ENCODE measurements at places on chromosomes 13 and 19.

DNA sequence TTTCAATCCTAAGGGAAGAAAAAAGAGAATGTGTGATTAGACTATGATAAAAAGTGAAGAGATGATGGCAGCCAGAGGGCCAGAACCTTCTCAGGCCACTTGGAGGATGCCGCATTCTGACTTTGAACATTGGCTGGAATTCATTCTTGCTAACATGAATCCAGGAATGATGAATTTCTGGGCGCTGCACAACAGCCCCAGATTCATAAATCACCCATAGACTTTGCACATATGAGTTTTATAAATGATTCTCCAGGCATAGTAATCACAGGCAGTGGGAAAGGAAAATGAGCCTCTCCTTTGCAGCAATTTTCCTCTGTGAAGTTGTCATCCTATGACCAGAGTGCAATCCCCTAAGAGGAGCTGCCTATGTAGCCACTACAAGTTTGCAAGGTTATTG is 555.4 kb downstream of the KCTD12 start:
- no peak for DNase-seq

GRCh38 chr19:38707512-38708114 is 36.7 kb downstream of the CAPN12 start:
- no peak for DNase-seq

DNA sequence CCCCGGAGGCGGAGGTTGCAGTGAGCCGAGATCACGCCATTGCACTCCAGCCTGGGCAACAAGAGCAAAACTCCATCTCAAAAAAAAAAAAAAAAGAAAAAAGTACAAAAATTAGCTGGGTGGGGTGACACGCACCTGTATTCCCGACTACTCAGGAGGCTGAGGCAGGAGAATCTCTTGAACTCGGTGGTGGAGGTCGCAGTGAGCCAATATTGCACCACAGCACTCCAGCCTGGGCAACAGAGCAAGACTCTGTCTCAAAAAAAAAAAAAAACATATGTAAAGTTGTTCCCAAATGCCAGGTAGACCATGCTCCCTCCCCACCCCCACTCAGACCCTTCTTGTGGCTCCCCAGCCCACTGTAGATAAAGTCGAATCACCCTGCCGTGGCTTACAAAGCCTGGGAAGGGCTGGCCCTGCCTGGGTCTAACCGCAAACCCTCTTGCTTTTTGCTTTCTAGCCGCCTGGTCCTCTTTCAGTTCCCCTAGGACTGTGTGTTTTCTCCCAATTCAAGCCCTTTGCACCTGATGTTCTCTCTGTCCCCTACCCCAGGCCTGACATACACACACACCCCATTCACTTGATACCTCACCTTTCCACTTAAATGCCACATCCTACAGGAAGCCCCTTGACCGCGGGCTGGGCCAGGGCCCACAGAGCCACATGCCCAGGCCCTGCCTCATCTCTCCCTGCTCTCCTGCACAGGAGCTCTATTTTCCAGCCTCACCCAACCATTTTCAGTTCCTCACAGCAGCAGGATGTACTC is 34.4 kb downstream of the MAP4K1 start:
- no peak for DNase-seq

- no peak for DNase-seq
Measured at GRCh38 chr13:81408647-81409046, 1067.7 kb upstream of the SPRY2 start.

DNA sequence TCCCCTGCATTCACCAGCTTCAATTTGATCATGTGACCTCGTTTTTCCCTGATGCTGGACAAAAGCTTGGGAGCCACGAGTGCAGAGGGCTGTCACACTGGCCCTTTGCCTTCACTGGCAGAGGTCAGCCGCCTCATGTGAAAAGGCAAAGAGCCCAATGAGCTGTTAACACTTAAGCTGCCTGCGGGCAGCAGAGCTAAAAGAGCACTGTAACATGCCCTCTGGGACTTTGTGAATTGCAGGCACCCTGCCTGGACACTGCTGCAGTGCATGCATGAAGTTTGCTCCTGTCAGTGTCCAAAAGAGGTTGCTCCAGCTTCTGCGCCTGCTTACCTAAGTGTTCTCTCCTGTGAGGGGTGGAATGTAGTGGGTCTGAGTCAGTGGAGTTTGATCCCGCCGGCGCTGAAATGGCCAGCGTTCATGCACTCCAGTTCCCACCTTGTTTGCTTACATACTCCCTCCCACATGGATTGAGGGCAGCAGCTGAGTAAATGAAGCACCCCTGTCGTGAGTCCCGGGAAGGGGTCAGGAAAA is 193.7 kb downstream of the RFC3 start:
- no peak for DNase-seq

GRCh38 chr19:55014714-55015113 is 23.4 kb downstream of the GP6 start:
- no peak for DNase-seq

DNA sequence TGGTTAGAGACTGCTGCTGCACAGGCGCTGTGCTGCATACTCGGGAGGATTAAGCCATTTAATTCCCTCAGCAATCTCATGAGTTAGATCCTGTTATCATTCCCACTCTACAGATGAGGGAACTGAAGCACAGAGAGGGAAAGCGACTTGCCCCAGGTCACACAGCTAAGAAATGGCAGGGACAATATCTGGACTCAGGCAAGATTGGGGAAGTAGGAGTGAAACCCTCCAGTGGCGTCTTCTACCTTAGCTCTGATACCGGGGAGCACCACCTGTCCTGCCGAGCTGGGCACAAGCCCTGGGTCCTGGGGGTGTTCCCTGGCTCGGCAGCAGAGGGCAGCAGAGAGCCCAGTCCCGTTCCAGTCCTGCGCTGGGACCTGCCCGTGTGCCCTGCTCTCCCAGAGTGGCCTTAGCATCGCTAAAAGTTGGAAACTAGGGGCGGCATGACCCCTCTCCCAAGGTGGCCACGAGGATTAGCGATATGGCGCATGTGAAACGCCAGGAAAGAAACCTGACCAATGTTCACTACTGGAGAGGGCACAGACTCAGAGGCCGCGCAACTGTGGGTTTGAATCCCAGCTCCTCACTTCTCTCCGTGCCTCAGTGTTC is 20.5 kb downstream of the CYTH2 start:
- no peak for DNase-seq

GRCh38 chr13:103883164-103883563 is 816.9 kb upstream of the SLC10A2 start:
- DNase-seq = peak; percentile 89

- DNase-seq = no peak
Measured at GRCh38 chr13:41061914-41062837, 867 bp downstream of the WBP4 start.

- DNase-seq = no peak
Measured at GRCh38 chr13:43579321-43579720, 207.5 kb downstream of the ENOX1 start.

GRCh38 chr13:39577203-39577602 is 25.8 kb downstream of the LHFPL6 start:
- DNase-seq = no peak

DNA sequence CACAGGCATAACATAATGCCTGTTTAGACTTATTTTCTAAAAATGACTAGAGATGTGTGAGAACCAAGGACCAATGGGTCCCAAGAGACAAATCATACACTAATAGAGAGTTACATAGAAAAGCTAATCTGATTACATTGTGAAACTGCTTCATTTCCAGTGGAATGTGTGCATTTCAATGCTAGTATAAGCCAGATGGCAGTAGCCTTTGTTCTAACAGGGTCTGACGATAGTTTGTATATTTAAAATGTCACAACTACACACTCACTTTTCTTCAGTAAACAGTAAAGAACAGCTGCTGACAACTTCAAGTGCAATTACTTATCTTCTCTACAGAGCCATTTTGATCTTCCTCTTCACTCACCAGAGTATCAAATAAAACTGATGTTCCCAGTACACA is 4.3 kb upstream of the SLITRK5 start:
- no peak for DNase-seq

- DNase-seq = no peak
Measured at GRCh38 chr13:80577285-80577684, 236.4 kb upstream of the SPRY2 start.

DNA sequence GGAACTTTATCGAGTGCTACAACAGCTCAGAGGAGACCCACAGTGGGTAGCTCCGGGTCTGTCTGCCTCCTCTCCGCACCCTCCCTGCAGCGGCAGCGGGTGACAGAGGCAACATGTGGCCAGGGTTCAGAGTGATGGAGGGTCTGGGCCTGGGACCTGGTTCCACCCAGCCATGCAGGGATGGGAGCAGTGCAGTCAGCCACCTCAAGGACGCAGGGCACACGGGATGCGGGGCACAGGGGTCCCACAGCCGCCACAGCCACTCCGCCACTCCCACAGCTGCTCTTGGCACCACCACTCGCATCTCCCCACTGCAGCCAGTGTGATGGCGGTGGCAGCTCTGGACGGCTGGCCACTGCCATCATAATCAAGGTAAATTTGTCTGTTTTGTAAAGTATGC is 892.9 kb downstream of the OLFM4 start:
- DNase-seq = no peak

DNA sequence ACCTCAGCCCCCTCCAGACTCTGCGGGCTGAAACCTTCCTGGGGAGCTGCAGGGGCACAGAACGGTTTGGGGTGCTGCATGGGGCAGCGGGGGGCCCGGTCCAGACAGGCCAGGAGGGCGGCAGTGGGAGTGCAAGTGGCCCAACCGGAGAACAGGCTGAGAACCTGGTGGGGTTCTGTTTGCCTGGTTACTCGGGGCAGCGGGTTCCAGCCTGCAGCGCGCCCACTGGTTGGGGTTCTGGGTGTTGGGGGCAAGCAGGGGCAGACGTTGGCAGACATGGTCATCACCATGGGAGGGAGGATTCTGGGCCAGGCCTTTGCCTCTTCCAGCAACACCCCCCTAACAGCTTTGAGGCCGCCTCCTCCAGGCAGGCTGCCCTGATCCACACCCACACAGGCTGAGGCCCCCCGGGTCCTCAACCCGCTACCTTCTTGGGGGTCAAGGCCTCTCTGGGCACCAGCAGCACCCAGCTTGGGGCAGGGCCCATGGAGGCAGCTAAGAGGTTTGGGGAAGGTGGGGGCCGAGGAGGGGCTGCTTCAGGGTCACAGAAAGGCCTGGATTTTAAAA is at the start of gene PRR22:
PRR22 (minus strand) TSS at position 166 of the 567 bp plus-strand sequence; CDS start at position 80, 86 bp downstream.
- no peak for DNase-seq

GRCh38 chr13:46596466-46596865 is 43.5 kb downstream of the LRCH1 start:
- no peak for DNase-seq

DNA sequence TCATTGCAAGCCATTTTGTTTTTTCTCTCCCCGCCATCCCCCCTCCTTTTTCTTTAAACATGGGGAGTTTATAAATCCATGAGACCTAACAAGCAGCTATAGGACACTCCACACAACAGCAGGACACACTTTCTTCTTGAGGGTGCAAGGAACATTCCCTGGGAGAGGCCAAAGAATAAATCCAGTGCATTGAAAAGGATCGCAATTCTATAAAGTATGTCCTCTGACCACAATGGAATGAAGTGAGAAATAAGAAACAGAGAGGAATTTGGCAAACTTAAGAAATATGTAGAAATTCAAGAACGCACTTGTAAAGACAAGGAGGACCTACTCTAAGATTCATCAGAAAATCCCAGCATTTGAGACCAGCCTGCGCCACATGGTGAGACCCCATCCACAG is 11.9 kb downstream of the KLF2 start:
- no peak for DNase-seq

DNA sequence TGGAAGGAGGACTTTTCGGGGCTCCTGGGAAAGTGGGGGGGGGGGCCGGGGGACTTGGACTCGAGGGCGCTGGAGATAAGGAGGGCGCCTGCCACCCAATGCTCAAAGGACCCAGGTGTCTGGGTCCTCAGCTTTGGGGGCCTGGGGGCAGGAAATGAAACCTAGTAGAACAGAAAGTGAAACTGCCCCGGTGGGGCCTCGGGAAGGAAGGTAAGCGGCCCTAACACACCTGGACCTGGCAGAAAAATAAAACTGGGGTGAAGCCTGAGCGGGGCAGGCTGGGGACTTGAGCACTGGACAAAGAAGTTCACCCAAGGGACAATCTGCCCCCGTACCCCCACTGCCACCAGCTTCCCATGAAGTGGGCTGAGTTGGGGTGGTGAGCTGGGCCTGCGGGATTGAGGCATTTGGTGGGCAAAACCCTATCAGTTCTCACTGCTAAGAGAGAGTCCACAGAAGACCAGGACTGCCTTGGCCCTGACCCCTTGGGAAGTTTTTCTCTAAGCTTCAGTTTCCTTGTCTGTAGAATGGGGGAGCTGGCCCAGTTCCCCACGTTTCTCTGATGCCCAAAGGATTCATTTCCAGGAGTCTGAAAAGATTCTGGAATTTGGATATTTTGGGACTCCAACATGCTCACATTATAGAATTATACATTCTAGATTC is 2.3 kb downstream of the PRKD2 start:
- DNase-seq = peak; percentile 21

DNA sequence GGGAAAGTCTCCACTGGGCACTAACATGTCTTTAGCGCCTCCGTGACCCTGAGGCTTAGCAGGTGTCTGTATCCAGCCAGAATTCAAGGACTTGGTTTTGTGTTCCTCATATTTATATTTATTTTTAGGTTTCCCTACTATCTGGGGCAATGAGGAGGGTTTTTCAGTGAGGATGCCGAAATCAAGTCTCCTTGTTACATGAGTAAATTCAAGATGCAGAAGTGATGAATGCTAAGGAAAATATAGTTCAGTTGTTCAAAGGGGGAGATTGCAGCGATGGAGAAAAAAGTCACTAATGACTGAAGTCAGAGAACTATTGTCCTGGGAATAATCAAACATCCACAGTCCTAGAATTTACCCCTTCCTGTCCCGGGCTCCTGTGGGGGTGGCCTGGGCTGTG is 791 bp upstream of the ADGRE2 start:
- no peak for DNase-seq

- DNase-seq = no peak
Measured at GRCh38 chr13:46320406-46320805, 66.6 kb downstream of the RUBCNL start.

DNA sequence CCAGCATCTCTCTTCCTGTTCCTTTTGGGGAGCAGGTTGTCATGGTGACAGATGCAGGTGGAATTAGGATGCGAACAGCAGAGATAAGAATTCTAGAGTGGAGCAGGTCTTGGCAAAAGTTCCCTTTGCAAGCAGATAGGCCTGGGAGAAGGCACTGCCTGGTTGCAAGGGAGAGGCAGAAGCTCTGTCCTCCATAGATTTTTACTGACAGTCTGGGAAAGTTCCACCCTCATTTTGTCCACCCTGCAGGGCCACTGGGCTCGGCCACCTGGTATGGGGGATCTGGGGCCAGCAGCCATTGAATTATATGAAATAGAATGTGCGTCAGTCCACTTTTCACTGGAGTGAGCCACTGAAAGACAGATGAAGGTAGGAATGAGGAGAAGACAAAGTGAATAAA is 141.7 kb downstream of the IER2 start:
- DNase-seq = no peak

GRCh38 chr19:11179716-11180297 is 17.5 kb downstream of the KANK2 start:
- DNase-seq = no peak

- DNase-seq = no peak
Measured at GRCh38 chr13:112657850-112658445, 31.9 kb upstream of the ATP11A start.

Data from NCI-H226 (cell line).